Stimulated activated CD8-positive, alpha-beta memory T cell treated with anti-CD3 and anti-CD28 coated beads, Interleukin-4, amount 100 ng/mL, for 48 hours (primary cell): ENCODE measurements at places on chromosomes 13 and 19.

GRCh38 chr13:99256709-99257108 lies 1.5 kb downstream of the GPR18 start:
- DNase-seq: no peak

DNA sequence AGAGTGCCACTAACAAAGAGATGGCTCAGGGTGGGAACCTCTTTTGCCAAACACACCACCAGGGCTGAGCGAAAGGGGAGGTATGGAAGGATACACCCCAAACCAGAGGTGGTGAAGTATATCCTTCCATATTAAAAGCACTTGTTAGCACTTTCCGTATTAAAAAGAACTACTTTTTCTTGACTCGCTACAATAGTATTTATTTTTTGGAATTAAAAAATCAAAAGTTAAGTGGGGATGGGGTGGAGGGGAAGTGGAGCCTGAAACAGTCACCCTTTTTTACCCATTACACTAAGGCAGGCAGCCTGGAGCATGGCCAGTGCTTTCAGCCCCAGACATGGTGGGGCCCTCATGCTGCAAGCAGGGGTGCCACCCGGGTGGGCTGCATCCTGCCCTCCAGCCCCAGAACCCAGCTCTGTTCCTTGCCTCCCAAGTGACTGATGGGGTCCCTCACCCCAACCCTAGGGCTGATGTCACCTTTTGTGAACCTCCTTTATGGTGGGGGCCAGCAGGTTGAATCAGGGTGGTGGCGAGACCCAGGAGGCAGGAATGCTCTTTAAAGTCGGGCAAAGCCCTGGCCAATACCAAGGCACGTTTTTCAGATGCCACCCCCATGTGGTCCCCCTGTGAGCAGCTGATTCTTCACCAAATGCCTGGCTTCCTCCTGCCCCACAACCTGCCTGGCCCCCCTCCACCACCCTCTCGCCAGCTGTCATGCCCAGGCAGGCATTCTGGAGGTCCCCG lies 31.0 kb downstream of the LYL1 start:
- no peak for DNase-seq

- DNase-seq: peak; percentile 57
Measured at GRCh38 chr19:36215276-36216123, 594 bp downstream of the ZNF146 start.

DNA sequence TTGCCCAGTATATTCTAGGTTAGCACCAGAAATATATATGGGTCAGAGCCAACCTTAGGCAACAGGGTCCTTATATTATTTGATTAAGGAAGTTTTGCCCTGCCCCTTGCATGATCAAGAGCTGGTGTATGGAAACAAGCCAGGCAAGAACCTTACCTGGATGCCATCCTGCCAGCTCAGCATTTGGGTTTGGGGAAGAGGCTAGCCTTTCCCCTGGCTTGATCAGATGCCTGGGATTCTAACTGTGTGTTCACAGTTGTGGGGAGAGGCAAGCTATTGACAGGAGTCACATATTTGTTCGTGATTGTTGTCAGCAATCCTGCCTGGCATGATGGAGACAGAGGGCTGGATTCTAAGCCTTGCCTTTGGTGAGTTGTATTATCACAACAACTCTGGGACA lies 260.0 kb upstream of the DACH1 start:
- DNase-seq: no peak

GRCh38 chr13:71714802-71715375 lies 152.1 kb downstream of the DACH1 start:
- no peak for DNase-seq

GRCh38 chr13:26951581-26952177 lies 191.1 kb upstream of the GPR12 start:
- DNase-seq: no peak

GRCh38 chr13:72507416-72508199 lies 219.8 kb downstream of the MZT1 start:
- DNase-seq: no peak

GRCh38 chr19:55382013-55382412 lies 2.1 kb downstream of the TMEM238 start:
- no peak for DNase-seq

DNA sequence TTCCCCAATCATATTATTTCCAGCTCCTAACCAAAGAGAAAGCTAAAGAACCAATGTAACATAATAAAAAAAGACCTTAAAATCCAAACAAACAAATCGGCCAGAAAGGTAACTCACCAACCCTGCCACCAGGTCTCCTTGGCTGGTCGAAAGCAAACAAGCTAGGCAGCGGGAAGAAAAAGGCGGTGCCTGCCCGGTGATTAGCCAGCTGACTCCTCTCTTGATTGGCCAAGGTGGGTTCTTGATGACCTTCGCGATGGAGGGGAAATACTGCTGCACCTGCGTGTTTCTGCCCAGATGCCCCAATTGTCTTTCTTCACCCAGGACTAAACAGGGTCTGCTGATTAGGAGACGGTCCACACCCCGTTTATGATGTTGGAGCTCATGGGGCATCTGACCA lies at the start of gene NLRP11:
Gene NLRP11, minus strand, starts transcription at position 154 of the 400 bp plus-strand sequence. CDS start 13,825 bp downstream, outside the sequence.
- no peak for DNase-seq

DNA sequence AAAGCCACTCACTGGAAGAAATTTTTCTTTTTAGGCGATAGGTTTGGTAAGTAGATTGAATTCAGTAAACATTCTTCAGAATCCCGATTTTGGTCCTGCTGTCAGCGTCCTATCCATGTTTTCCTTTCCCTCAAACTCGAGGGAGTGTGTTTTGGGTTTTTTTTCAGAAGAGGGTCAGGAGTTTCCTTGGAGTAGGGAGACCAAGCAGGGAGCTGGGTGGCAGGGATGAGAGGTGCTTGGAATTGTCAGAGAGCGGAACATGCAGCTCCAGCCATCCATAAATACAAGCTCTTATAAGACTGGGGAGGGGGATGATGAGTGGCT lies 1.6 kb upstream of the PCDH8 start:
- DNase-seq: no peak

DNA sequence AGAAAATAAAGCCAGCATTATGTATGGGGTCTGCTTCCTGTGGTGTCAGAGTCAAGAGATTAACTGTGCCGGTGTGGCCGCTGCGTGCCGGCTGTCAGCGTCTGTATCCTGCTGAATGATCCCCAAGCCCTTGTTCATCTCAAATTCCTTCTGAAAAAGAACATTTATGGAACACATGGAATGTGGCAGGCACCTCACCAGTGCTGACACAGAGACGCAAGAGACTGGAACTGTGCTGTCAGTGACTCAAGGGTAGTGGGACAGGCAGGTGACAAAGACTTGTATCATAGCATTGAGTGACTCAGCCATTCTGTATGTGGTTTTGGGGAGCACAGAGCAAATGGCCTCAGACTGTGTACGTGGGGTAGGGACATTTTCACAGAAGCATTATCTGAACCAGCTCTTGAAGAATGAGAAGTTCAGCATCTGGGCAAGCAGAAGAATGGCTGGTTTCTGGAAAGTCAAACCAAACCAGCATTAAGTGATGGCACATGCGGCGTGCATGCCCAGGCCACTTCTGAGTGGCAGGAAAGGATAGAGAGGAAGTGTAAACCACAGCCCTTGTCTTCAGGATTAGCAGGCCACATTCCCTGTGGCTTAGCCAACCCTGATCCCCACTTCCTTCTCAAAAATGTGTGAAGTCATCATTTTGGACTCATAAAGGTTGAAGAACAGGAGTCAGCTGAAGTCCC lies 54.0 kb upstream of the IRS2 start:
- DNase-seq: peak; percentile 43

- no peak for DNase-seq
Measured at GRCh38 chr13:44855860-44856259, 133.4 kb downstream of the NUFIP1 start.

DNA sequence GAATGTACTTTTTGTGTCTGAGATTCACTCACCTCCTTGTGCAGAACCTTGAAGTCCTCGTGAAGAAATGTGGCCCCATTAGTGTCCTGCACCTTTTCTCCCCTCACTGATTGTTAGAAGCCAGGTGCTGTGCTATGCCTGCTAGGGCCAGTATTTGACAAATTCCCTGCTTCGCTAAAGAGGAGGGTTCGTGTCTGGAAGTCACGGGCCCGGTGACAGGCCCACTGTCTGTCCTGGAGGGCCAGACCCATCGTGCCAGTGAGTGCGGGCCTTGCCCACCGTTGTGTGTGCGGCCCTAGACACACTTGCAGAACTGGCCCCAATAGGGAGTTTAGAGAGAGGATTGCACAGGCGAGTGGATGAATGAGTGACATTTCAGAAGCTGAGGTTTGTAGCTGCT lies 36.8 kb upstream of the GAS6 start:
- peak; percentile 2 for DNase-seq
